ENCODE measurements at places on chromosomes 11 and 22. TPM values are rescaled to one million over a fixed set of nuclear protein-coding genes. Genes with fewer than 3 reads are reported as not detected.
A peak's percentile ranks its signal among the peaks of the same experiment; 100 is the strongest.

DNA sequence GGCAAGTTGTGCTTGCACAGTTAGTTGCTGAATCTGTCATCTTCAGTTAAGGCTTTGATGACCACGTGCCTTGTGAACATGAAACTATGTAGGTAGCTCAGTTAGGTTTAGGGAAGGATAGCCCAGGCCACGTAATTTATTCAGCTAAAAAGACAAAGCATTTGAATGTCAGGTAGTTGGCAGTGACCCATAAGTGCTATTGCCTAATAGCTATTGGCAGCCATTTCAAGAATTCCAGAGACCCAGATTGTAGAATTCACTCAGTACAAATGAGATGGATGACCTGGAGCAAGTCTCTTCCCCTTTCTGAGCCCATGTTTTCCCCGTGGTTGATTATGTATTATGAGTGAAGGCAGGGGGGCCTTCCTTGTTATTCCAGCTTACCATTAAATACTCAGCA is 265.3 kb upstream of the ANO5 start:
- no peak for DNase-seq

- peak; percentile 79 for DNase-seq
Observed at GRCh38 chr22:27726686-27727449, 74.7 kb downstream of the MN1 start.

DNA sequence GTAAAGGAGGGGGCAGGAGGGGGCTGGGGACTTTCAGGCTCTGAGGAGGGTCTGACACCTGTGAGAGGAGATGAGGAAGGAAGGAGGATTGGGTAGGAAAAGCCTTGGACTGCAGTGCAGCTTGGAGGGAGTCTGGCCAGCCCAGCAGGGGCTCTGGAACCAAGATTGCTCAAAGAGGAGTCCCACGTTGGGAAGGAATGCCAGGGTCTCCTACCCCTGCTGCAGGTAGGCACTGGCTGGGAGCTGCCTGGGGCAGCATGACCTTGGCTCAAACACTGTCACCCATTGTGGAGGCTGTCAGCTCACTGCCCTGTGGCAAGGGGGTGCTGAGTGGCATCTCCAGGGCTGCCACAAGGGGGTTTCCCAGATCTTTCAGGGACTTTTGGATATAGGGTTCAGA is 94.5 kb downstream of the RPS6KA4 start:
- DNase-seq, result no peak

Gene TYR
- not detected for polyA plus RNA-seq

- no peak for DNase-seq
Observed at GRCh38 chr11:1062075-1062820, 12.4 kb upstream of the MUC2 start.

Measured in endothelial cell of umbilical vein (primary cell).